ENCODE measurements at places on chromosomes 6 and 20.

- DNase-seq, result peak; percentile 99
Observed at GRCh38 chr6:113172531-113172966, 684.6 kb upstream of the MARCKS start.

GRCh38 chr6:120648713-120649112, 685.6 kb downstream of the TBC1D32 start:
- DNase-seq, result no peak

GRCh38 chr6:149335924-149336608, 18.6 kb downstream of the TAB2 start:
- DNase-seq, result no peak

- no peak for DNase-seq
Observed at GRCh38 chr20:51489611-51490010, 52.9 kb downstream of the NFATC2 start.

DNA sequence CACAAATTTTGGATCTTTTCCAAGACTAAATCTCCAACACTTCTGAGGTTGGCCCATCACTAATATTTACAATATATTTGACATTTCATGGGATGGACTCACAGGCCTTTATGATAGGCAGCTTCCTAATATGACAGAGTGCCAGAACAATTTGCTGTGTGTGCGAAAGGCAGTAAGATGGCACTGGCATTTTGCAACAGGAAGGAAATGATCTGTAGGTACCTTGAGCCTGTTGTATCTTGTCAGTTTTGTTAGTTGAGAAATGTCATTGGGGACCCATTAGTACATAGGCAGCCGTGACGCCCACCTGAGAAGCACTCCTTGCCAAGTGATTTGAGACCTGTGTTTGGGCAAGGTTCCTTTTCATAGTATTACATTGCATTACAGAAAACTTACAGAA, 153.4 kb upstream of the HEY2 start:
- DNase-seq, result no peak

DNA sequence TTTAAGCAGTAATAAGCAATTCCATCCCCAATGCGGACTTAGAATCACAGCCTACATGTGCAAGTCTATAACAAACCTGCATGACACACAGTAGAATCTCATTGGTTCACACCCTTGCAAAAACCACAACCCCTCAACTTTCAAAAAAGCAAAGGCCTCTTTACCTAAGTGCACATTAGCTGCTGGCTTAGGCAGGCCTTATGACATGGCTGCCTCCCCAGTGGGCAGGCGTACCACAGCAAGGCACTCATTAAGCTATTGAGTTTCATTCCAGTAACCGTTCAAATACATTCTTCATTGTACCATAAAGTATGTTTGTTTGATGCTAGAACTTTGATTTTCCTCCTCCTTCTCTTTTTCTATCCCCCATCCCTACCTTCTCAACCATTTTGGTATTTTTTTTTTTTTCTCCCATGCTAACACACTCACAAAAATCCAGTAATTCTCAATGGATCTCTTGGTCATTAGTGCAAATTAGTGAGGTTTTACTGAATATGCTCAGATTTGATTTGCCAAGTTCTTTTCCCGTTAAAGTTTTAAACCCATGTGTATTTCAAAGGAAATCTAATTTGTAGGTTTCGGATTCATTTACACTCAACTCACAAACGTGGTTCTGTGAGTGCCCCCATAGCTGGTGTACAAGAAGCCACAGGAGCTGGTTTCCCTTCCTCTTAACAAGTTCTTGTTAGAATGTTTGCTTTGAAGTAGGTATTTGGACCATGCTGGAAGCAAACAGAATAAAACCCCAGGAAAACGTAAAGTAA, 460.4 kb upstream of the RUNX2 start:
- DNase-seq, result no peak

GRCh38 chr6:168823397-168824212, 382.6 kb downstream of the SMOC2 start:
- no peak for DNase-seq

GRCh38 chr6:119594907-119595306, 245.3 kb upstream of the MAN1A1 start:
- DNase-seq, result no peak

DNA sequence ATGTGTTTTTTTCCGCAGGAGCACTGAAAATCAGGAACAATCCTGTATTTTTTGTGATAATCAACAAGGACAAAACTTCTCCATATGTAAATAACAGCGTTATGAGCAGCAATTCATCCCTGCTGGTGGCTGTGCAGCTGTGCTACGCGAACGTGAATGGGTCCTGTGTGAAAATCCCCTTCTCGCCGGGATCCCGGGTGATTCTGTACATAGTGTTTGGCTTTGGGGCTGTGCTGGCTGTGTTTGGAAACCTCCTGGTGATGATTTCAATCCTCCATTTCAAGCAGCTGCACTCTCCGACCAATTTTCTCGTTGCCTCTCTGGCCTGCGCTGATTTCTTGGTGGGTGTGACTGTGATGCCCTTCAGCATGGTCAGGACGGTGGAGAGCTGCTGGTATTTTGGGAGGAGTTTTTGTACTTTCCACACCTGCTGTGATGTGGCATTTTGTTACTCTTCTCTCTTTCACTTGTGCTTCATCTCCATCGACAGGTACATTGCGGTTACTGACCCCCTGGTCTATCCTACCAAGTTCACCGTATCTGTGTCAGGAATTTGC, at the start of gene TAAR6:
Gene TAAR6, plus strand, starts transcription at position 102 of the 557 bp plus-strand sequence. Its CDS starts 0 bp downstream, at position 102.
- peak; percentile 74 for DNase-seq

GRCh38 chr6:111205502-111205901, 118.2 kb downstream of the SLC16A10 start:
- DNase-seq, result no peak

DNA sequence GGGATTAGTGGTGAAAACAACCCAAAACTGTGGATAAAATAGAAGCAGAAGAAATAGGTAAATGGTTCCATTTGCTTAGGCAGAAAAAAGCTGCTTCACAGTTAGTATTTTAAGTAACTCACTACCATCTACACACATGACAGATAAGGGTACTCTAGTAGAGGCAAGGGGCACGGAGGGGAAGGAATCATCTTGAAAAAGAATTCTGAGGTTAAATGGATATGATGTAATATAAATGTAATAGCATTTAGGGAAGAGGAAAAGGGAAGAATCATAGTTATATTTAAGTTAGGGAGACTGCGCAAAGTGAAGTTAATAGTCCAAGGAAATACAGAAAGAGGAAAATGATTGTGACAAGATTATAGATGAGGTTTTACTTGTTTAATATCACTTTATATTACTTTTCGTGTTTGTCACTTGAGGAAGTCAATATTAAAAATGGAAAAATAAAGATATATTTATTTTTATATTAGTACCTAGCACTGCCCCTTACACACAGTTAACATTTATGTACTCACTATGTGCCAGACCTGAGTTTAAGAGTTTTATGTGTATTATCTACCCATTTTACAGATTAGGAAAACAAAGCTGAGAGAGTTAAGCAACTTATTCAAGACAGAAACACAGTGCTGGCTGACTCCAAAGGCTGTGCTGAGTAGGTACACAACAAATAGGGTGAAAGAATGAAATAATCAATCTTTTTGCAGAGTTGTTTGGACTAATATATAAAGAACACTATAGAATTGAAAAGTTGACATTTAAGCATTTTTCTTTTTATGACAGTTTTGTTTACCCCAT, 128.1 kb downstream of the REV3L start:
- no peak for DNase-seq

- no peak for DNase-seq
Observed at GRCh38 chr6:157064502-157064901, 258.8 kb downstream of the TMEM242 start.

- no peak for DNase-seq
Observed at GRCh38 chr6:144007478-144008119, 460 bp downstream of the PLAGL1 start.

DNA sequence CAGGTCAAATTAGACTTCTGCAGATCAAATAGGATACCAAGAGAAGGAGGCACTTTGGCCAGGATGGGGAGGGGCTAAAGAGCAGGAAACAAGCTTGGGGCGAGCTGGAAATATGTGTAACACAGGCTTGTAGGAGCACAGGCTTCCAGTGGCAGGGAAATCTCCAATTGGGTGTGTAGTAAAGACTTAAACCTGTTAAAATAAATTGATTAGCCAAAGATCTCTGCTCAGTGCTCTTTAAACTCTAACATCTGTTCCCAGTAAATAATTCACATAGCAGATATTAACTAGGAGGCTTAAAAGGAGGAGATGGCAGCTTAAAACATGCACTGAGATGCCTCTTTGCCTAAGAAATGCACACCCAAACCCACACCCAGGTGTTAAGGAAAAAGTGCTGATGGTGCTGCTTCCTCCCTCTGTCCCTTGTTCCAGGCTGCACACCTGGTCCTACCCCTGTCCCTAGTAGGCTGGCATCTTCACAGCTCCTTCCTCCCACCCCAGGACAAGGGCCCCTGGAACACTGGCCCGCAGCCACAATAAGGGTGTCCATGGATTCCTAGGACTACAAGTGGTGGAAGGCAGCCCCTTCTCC, 93.5 kb upstream of the MLN start:
- DNase-seq, result no peak

- DNase-seq, result no peak
Observed at GRCh38 chr6:32814145-32814544, 2.7 kb downstream of the HLA-DOB start.

DNA sequence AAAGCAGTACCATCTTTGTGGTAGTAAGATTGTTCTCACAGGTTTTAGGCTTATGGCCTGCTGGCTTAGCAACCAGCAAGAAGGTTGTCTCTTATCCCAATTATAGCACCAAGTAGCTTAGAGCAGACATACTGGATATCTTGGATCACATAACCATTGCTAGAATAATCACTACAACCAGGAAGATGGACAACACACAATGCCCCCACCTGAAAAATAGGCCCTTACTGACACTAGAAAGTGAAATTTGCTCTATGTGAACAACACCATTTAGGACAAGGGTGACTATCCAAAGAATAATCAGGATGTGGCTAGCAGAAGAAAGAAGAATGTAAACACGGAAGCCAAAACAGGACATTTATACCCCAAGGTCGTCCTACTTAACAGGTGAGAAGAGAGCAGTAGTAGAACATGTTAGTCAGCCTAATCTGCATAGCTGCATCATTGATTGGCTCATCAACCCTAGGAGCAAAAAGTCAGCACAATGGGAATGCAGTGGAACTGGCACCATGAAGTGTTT, 172.7 kb upstream of the MARCKS start:
- DNase-seq, result no peak

- no peak for DNase-seq
Observed at GRCh38 chr6:37865504-37865903, 46.0 kb downstream of the ZFAND3 start.

DNA sequence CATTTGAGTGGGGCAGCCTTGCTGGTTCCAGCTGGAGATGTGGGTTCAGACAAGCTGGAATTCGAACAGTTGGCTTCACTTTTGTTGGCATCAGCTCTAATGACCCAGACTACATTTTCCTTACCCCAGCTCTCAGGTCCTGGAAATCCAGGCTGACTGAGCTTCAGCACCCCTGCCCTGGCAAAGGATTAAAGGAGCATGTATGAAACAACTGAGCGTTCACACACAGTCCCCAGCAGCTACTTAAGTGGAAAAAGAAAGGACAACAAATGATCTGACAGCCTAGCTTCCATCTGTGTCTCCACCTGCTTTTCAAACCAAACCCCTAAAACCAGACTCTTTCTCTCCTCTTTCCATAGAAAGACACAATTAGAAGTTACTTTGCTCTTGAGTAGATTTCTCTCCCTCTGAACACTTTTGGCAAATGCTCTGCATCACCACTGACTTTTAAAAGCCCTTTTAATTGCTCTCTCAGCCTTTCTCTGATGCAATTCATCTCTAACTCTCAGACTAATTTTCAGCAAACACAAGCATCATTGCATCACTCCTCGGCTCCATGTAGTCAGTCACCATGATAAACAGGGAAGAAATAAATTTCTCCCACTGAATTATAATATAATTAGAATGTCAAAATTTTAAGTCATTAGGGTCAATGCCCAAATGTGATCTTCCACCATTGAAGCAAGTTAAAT, 28.1 kb downstream of the ROS1 start:
- no peak for DNase-seq

DNA sequence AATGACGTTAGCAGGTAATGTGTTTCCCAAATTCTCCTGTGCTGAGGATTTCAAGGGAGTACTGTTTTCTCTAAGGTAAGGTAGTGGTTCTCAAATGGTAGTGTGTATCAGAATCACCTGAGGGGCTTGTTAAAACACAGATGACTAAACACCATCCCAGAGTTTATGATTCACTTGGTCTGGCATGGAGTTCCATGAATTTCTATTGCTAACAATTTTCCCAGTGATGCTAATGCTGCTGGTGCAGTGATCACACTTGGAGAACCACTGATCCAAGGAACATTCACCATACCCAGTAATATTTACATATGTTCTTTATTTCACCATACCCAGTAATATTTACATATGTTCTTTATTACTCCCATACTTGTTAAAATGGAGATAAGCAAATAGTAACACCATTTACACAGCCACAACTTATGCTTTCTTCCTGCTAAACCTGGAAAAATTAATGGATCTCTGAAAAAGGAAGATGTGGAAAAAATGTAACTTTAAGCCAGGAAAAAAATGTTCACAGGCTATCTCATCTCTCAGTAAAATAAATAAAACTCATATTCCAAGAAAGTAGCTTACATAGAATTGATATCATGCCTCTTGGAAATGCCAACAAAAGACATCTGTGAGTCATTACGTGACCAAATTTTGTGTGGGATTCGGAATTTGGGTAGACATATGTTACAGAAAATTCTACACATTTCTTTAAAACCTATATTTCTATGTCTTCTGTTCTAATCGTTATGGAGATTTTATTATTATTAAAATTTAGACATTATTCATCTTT, 129.5 kb downstream of the MMUT start:
- no peak for DNase-seq

GRCh38 chr20:13229538-13229937, 8.5 kb downstream of the ISM1 start:
- DNase-seq, result no peak

DNA sequence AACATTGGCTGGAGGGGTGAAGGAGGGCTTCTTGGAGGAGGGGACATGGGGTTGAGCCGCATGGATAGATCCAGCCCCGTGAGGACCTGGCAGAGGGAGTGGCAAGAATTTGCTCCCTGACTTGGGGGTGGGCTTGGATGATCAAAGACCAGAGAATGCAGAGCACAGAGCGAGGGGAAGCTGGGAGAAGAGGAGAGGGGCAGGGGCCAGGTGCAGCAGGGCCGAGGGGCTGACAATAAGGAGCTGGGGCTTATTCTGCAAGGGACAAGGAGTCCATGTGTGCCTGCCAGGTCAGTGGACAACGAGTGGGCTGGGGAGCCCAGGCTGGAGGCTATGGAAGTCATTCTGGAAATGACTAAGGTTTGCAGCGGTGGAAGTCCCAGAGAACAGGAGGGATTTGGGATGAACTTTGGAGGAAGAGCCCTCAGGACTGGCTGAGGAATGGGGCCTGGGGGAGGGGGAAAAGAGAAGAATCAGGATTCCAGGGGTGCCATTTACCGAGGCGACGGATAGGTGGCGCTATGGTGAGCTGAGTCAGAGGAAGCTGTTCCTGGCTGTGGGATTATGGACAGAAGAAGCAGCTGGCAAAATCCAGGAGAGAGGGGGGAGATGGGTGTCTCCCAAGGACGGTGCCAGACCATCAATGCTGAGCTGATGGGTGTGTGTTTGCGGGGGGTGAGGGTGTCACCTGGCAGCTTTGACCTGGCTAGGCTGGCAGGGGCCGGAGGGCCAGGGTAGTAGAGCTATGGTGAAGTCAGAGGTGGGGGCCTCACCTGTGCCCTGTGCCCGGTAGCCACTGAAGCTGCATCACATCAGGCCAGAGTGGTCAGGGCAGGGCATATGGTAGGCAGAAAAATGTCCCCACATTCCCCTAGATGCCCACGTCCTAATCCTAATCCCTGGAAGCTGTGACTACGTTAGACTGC, 7.8 kb downstream of the KCNG1 start:
- DNase-seq, result no peak

GRCh38 chr6:131366223-131366622, 206.8 kb upstream of the ARG1 start:
- DNase-seq, result no peak
